Activated T-helper 17 cell treated with anti-CD3 and anti-CD28 coated beads, Interleukin-2, amount 50 U/mL, for 72 hours (primary cell): ENCODE measurements at places on chromosomes 1 and 21.

DNA sequence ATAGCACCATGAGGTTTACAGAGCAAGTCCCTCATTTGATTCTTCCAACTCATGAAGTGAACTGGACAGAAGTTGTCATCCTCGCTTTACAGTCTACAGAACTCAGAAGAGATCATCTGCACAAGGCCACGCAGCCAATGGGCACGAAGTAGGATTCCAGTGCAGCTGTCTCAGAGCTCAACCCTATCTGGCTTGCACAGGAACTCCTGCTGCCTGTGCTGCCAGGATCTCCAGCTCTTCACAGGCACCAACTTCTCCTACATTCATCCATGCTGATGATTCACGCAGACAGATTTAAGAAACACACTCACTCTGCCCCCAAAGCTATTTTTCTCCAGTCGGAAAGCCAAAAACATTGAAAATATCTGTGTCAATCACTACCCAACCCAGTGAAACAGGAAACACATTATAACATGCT lies 157.0 kb downstream of the RERE start:
- ATAC-seq, result no peak

DNA sequence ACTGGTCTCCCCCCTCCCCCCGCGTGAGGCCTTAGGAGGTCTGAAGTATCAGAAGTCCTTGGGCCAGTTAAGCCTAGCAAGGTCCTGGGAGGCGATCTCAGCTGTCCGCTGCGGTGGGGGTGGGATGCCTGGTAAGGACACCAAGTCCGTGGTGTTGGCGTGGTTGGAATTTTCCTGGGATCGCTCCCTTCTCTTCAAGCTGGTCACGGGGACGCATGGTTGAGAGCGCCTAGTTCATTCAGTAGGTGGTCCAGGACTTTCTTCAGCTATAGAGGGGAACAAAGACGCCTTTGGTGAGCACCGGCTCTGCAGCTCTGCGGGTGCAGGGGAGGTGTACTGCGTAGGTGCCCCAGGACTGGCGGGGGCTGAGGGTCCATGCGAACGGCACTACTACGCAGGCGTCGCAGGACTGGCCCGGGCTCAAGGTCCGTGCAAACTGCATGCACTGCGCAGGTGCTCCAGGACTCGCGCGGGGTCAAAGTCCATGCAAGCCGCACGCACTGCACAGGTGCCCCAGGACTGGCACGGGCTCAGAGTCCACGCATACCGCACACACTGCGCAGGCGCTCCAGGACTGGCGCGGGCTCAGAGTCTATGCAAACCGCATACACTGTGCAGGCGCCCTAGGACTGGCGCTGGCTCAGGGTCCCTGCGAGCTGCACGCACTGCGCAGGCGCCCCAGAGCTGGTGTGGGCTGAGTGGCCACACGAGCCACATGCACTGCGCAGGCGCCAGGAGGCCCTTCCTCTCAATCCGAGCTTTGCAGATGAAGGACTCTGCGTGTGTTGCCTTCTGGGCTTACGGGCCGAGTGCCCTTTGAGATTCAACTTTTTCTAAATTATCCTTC lies 36.6 kb upstream of the HMGN1 start:
- ATAC-seq, result peak; percentile 36

GRCh38 chr1:62263006-62263813 lies 56.0 kb downstream of the KANK4 start:
- no peak for ATAC-seq

- ATAC-seq, result no peak
These were observed 30.7 kb downstream of the DMBX1 start for GRCh38 chr1:46520063-46520911.

- no peak for ATAC-seq
These were observed 402.1 kb upstream of the B3GALT2 start for GRCh38 chr1:193588311-193589082.

GRCh38 chr1:230231774-230232145 lies 164.7 kb downstream of the GALNT2 start:
- ATAC-seq, result peak; percentile 90

- no peak for ATAC-seq
These were observed 32.0 kb downstream of the SLC45A1 start for GRCh38 chr1:8349961-8350360.
